ENCODE measurements at places on chromosomes 1 and 21.

DNA sequence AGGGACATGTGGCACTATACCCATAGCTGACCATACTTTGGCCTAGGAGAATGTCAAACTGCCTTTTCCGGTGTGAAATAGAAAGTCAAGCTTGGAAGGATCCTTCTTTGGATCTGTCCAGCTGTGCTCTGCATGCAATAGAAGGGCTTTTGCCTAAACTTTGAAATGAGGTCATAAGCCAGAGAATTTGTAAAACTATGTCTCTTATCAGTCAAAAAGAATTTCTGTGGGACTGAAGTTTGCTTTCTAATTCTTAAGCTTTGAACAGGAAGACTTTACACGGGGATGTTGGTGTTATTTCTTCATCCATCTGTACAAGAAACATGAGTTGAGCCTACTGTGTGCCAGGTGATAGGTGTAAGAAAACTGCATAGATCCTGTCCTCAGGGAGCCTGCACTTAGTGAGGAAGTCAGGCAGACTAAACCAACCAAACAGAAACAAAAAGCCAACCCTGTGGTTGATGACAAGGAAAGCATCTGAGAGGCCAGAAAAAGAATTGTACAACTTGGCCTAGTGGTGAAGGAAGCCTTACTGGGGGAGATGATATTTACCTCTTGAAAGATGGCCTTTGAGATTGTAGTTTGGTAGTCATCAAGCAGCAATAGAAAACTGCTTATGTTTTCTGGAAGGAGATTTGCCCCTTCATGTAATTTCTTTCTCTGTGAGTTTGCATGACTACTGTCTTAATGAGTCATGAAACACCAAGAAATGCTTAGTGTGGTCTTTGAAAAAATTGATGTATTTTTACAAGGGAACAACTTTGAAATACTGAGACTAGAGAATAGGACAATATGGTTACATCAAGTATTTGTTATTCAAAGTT is 24.8 kb downstream of the TGFB2 start:
- no peak for DNase-seq

GRCh38 chr1:90924982-90925381 is 96.9 kb downstream of the ZNF644 start:
- DNase-seq: no peak

DNA sequence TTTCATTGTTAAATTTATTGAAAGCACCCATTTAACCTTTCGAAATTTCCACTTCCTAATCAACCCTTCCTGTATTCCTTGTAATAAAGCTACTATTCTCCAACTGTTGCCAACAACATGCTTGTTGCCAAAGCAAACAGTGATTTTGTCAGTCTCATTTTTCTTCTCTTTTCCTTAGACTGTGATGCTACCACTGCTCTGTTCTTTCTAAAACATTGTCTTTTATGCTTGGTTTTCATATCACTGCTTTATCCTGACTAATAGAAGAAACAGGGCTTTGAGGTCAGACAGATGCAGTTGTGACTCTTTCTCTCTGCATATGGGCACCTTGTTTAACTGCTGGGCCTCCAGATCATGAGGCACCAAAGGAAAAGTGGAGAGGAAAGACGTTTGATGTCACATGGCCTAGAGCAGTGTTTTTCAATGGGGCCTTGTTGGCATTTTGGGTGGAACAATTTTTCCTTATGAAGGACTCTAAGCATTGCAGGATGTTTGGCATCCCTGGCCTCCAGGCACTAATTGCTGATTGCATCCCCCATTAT is 56.1 kb downstream of the HMCN1 start:
- DNase-seq: no peak

DNA sequence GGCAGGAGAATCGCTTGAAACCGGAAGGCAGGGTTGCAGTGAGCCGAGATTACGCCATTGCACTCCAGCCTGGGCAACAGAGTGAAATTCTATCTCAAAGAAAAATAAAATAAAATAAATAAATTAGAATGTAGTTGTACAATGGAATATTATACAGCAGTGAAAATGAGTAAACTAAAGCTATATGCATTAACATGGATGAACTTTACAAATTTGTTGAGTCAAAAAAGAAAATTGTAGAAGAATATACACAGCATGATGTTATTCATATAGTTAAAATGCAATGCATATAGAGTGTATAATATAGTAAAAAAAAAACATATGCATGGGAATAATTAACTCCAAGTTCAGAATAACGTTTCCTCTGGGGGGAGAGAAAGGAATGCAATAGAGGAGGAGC is 11.0 kb upstream of the NAV1 start:
- DNase-seq: no peak

DNA sequence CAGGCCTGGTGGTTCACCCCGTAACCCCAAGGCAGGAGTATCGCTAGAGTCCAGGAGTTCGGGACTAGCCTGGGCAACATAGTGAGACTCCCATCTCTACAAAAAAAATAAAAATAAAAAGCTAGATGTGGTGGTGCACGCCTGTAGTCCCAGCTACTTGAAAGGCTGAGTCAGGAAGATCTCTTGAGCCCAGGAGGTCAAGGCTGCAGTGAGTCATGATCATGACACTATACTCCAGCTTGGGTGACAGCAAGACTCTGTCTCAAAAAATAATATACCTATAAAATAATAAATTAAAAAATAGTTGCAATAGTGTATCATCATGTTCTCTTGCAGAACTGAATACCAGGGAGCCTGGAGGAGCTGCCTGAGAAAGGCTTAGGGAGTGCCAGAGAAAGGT is 19.9 kb upstream of the TMEM39B start:
- DNase-seq: no peak

DNA sequence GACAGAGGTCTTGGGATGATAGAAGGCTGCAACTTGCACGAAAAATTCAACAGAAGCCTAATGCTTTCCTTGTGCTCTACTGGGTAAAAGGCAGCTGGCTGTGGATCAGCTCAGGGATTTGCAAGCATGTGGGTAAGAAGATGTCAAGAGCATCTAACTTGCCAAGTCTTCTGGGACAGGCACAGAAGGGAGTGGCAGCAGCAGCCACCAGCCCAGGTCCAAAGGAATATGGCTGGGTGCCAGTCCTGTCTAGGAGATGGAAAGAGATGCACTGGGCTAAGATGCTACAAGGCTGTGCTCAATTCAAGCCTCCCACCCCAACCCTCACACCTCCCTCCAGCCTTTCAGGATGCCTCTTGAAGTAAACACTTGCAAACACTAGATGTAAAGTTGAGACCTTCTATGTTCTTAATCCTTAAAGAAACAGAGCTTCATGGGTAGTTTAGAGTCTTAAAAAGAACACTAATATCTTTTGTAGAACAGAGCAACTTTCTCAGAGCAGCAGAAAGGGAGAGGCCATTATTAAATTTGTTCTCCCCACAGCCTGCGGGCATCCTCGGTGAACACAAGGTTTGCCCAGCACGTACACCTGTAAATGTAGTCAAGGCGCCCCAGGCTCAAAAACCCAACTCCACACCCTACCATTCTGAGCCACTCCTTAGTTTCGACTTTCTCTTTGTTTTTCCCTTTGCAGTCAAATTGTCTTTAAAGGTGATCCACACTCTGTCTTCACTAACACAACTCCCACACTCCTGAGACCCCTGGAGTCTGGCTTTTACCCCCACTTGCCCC is 64.6 kb upstream of the BCAR3 start:
- no peak for DNase-seq

DNA sequence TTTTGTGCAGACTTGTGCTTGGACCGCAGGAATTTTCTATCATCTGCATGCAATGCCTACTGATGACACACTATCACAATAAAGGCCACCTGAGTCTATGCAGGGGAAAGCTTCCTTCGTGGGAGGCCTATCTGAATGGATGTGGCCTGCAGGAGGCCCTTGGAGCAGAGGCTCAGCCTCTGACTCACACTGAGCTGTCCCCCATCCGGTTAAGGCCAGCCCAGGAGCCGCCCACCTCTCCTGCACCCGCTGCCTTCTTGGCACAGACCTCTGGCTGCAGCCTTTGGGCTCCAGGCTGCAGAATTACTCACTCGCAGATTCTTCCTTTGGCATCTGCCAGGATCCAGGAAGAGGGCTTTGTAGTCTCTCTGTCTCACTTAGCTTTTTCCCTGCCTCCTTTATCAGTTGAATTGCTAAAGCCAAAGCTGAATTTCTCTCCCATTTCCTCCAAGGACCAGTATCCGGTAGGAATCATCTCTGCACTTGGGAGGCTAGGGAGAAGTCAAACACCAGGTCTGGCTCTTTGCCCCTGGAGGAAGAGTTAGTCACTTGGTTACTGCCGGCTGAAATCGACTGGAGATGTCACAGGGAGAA is 65.1 kb upstream of the JUN start:
- no peak for DNase-seq

DNA sequence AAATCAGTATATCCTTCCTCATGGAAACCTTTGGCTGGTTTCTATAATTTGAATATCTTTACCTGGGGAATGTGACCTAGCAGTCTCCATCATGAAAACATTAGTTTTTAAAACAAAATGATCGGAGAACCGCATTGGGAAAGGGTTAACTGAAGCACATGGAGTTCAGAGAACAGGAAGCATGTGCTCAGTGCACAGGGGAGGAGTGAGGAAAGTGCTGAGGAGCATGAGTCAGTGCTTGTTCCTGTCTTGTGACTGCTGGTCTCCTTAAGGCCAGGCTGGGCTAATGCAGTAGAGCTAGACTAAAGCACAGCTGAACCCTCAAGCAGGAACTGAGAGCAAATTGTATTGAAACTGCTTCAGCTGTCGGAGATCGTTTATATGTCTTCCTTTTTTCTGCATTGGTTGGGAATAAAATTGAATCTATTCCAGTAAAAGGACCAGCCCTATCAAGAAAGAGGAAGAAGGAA is 5.8 kb downstream of the IFI16 start:
- DNase-seq: no peak

DNA sequence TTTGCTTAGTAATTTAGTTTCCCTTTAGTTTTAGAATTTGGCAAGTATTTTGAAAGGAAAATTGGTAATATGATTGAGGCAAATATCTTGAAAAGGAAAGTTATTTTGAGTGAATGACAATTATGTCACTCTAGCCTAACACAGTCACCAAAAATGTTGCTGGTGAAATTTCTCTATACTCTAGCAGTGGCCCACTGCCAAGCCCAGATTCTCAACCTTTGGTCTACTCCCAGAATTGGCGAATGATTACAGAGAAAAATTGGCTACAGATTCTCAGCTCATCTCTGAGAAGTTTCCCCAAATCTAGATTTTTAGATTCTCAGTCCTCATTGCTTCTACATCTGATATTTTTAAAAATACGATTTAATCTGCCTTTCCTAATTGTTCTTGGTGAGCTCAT is 84.9 kb downstream of the PIGK start:
- no peak for DNase-seq

- no peak for DNase-seq
Observed at GRCh38 chr1:164664127-164664526, 105.1 kb downstream of the PBX1 start.

GRCh38 chr1:227077783-227078182 is 137.7 kb downstream of the COQ8A start:
- no peak for DNase-seq

GRCh38 chr1:10675813-10676212 is 120.6 kb downstream of the CASZ1 start:
- DNase-seq: no peak

DNA sequence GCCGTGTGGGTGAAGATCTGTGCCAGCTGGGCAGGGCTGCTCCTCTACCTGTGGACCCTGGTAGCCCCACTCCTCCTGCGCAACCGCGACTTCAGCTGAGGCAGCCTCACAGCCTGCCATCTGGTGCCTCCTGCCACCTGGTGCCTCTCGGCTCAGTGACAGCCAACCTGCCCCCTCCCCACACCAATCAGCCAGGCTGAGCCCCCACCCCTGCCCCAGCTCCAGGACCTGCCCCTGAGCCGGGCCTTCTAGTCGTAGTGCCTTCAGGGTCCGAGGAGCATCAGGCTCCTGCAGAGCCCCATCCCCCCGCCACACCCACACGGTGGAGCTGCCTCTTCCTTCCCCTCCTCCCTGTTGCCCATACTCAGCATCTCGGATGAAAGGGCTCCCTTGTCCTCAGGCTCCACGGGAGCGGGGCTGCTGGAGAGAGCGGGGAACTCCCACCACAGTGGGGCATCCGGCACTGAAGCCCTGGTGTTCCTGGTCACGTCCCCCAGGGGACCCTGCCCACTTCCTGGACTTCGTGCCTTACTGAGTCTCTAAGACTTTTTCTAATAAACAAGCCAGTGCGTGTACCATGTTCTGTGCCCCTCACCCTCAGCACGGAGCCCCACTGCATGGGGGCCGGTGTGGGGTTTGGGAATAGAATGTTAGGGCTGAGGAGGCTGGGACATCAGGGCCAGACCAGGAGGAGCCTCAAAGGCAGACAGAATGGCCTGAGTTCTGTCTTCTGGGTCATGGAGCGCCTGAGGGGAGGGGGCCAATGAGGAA is 21.3 kb downstream of the SERINC2 start:
- peak; percentile 43 for DNase-seq

- DNase-seq: no peak
Observed at GRCh38 chr1:187010571-187011309, 182.0 kb downstream of the PLA2G4A start.

DNA sequence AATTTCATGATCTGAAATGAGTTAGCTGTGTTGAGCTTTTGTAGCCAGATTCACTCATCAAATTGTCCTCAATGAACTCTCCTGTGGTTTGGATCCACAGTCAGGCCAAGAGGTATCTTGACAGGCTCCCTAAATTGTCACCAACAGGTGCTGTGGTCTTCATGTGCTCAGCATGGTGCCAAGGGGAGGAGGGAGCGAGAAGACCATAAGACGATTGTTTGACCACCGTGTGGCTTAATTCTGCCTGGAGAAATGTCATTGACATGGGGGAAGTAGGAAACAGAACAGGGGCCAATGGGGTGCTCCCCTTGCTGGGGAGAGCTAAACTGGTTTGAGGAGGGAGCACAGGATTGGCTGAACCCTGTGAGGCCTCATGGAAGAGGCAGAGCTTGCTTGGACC is 219.3 kb downstream of the KCNJ6 start:
- DNase-seq: no peak

GRCh38 chr1:48679859-48680258 is 96.8 kb downstream of the BEND5 start:
- DNase-seq: no peak

GRCh38 chr21:37368541-37369279 is 2.1 kb downstream of the DYRK1A start:
- no peak for DNase-seq

DNA sequence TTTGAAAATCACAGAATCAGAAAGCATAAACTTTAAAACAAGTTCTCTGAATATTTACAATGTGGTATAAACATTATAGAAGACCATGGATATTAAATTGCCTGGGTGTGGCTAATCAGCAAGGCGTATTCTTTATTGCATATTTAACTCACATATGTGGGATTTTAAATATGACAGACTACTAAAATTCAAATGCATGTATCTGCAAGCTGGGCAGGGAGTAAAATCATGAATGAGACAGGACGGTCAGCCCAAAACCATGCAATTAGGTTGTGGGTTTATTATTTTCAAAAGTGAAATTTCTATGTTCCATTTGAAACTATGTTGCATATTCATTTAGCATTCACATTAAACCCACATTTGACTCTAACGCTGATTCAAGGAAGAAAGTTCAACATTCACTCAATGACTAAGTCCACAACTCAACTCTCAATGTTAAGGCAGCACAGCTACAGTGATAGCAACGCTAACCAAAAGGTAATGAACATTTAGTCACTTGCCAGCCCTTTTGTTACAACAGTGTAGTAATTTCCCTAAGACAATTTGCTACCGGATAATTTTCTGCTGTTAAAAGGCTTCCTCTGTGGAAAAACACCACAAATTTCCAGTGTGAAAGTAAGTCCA is 6.3 kb upstream of the SYNJ1 start:
- DNase-seq: no peak
